Activated naive CD8-positive, alpha-beta T cell treated with anti-CD3 and anti-CD28 coated beads for 36 hours (primary cell): ENCODE measurements at places on chromosomes 11 and 22. TPM values are rescaled to one million over a fixed set of nuclear protein-coding genes. Genes with fewer than 3 reads are reported as not detected.

DNA sequence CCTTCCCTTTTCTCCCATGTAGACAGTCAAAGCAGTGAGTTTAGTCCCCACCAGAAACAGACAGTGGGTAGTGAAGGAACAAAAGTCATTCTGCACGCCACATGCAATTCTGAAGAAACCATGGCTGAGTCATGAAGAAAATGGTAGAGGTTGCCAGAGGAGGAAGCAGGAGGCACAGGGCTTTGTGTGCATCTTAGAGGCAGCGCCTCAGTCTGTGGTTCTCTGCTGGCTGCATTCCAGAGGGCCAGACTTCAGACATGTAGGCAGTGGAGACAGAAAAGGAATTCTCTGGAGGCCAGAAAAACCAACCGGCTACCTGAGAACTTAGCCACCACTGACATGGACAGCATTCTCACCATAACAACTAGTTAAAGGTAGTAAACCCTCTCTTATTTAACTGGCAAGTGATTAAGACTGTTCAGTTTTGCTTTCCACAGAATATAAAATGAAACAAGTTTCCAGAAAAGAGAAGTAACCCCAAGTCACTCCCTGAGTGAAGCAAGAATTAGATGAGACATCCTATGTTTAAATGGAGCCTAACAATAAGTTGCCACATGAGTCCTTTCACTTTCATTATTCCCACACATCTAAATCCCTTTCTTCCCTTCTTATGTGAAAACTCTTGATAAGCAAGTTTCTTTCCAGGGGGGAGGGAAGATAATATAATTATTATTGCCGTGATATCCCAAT is 556.1 kb downstream of the SOX6 start:
- H3K36me3 ChIP-seq: no peaks in the 10 kb centered on the region
- H3K27me3 ChIP-seq: no peaks in the 10 kb centered on the region
- no peak overlapping the region for H3K27ac ChIP-seq
- H3K4me1 ChIP-seq: no peaks in the 10 kb centered on the region
- DNase-seq: no peak

GRCh38 chr22:23402275-23403151 is 177.6 kb downstream of the IGLL1 start:
- no peak overlapping the region for H3K4me3 ChIP-seq
- no peaks in the 10 kb centered on the region for H3K36me3 ChIP-seq
- H3K27me3 ChIP-seq: peaks cover 3% of the 10 kb centered on the region
- H3K4me1 ChIP-seq: no peaks in the 10 kb centered on the region
- no peak overlapping the region for H3K27ac ChIP-seq
- peak; percentile 77 for DNase-seq

- H3K4me1 ChIP-seq: no peaks in the 10 kb centered on the region
- no peak overlapping the region for H3K27ac ChIP-seq
- no peak overlapping the region for H3K4me3 ChIP-seq
- no peaks in the 10 kb centered on the region for H3K27me3 ChIP-seq
- H3K36me3 ChIP-seq: no peaks in the 10 kb centered on the region
- no peak for DNase-seq
These were observed 71.2 kb downstream of the MYO7A start for GRCh38 chr11:77199137-77199745.

Gene FIBIN
- total RNA-seq: not detected

DNA sequence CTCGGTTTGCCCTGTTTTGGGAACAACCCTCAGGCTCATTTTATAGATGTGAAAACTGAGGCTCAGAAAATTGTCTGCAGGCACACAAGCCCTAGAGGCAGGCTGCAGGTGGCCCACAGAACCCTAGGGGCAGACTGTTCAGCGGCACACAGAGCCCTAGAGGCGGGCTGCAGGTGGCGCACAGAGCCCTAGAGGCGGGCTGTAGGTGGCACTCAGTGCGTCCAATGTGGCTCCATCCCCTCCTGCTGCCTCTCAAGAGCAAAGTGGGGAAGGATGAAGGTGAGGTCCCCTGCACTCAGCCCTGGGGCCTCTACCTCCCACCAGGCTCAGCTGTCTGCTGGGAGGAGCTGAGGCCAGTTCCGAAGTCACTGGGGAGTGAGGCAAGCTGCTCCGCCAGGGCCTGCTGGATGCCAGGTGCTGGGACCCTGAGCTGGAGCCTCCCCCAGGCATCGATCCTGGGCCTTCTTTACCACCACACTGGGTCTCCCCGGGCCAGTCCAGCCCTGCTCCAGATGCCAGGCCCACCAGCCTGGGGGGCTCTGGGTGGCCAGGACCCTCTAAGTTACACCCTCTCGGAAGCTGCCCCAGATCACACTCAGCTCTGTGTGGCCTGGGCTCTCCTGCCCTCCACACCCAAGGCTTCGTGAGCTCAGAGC is 2.3 kb downstream of the ACY3 start:
- no peaks in the 10 kb centered on the region for H3K27me3 ChIP-seq
- H3K36me3 ChIP-seq: no peaks in the 10 kb centered on the region
- DNase-seq: peak; percentile 65
- H3K27ac ChIP-seq: peak overlapping the region; percentile 42
- no peak overlapping the region for H3K4me3 ChIP-seq

Gene ELMOD1
- total RNA-seq: not detected

- H3K4me3 ChIP-seq: no peak overlapping the region
- no peaks in the 10 kb centered on the region for H3K27me3 ChIP-seq
- DNase-seq: no peak
- peaks cover 3% of the 10 kb centered on the region for H3K4me1 ChIP-seq
These were observed 38.6 kb upstream of the POGLUT3 start for GRCh38 chr11:108536783-108537182.

DNA sequence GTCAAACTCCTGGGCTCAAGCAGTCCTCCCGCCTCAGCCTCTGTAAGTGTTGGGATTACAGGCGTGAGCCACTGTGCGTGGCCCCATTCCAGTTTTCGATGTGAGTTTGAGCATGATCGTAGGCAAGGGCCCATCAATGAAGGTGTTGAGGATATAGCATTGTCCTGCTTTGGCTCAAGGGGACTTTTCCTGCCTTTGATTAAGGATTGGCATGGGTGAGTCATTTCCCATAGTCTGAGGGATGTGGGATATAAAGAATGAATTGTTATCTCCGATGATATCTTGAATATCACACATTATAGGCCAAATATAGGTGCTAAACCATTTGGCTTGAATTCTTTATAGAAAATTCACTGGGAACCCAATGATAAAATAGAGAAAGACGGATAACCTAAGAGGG is 30.4 kb downstream of the STIM1 start:
- H3K36me3 ChIP-seq: peaks cover 8% of the 10 kb centered on the region
- no peak overlapping the region for H3K4me3 ChIP-seq
- no peak for DNase-seq
- peaks cover 59% of the 10 kb centered on the region for H3K4me1 ChIP-seq

Gene POU2AF3
- total RNA-seq: not detected

Gene UBE4A
- total RNA-seq: 55.0 TPM

- no peaks in the 10 kb centered on the region for H3K27me3 ChIP-seq
- H3K27ac ChIP-seq: no peak overlapping the region
- H3K4me3 ChIP-seq: no peak overlapping the region
- DNase-seq: no peak
- peaks cover 15% of the 10 kb centered on the region for H3K4me1 ChIP-seq
These were observed 84.3 kb downstream of the ARL14EP start for GRCh38 chr11:30406978-30407762.

DNA sequence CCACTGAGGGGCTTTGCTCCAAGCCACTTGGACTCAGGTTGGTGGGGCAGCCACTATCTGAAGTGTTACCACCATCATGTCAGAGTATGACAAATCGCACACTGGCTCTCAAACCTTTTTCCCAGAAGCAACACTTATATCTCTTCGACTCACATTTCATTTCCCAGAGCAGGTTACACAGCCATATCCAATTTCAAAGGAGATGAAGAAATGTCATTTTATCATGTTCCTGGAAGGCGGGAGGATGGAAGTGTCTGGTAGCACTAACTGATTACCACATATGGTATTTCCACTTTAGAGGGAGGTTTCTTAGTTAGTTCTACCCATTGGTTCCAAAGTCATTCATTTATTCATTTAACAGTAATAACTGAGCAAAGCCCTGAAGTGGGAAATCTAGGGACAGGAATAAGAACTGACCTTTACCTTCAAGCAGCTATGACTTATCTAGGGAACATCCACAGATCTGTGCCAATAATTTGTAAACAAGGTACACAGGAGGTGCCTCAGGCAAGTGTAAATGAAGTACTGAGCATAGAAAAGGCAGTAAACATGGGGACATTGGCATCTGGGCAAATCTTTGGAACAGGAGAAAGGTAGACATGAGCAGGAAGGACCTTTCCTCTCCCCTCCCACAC is 54.9 kb upstream of the LRRC55 start:
- H3K27ac ChIP-seq: no peak overlapping the region
- H3K27me3 ChIP-seq: peaks cover 32% of the 10 kb centered on the region
- no peak overlapping the region for H3K4me3 ChIP-seq
- no peaks in the 10 kb centered on the region for H3K36me3 ChIP-seq
- no peak for DNase-seq

DNA sequence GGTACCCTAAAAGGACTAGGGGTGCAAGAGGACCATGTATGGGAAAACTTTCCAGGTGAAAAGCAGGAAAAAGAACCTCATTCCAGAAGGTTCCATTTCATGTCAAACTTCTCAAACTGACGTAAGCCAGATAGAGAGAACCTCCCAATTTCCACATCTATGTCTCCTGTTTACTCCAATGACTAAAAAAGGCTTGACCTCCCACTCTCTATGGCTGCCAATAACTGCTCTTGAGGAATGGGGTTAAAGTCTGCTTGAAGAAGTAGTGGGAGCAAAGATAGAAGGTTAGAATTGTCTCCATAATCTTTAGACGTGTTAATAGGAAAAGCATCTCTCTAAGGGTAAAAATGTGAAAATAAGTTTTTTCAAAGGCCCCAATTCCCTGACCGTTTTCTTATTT is 38.0 kb downstream of the DCUN1D5 start:
- H3K4me1 ChIP-seq: peaks cover 9% of the 10 kb centered on the region
- peaks cover 5% of the 10 kb centered on the region for H3K36me3 ChIP-seq
- no peak overlapping the region for H3K27ac ChIP-seq
- no peak for DNase-seq
- no peaks in the 10 kb centered on the region for H3K27me3 ChIP-seq
